ENCODE measurements at places on chromosomes 5 and 9.

GRCh38 chr5:52910071-52910470 is 79.1 kb upstream of the ITGA2 start:
- DNase-seq, result no peak

DNA sequence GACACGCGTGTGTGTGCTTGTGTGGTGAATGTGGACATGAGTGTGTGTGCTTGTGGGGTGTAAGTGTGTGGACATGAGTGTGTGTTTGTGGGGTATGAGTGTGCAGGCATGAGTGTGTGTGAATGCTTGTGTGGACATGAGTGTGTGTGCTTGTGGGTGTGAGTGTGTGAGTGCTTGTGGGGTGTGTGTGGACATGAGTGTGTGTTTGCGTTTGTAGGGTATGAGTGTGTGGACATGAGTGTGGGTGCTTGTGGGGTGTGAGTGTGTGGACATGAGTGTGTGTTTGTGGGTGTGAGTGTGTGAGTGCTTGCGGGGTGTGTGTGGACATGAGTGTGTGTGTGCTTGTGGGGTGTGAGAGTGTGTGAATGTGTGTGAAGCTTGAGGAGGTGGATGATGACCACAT is 29.8 kb upstream of the TIFAB start:
- DNase-seq, result no peak

DNA sequence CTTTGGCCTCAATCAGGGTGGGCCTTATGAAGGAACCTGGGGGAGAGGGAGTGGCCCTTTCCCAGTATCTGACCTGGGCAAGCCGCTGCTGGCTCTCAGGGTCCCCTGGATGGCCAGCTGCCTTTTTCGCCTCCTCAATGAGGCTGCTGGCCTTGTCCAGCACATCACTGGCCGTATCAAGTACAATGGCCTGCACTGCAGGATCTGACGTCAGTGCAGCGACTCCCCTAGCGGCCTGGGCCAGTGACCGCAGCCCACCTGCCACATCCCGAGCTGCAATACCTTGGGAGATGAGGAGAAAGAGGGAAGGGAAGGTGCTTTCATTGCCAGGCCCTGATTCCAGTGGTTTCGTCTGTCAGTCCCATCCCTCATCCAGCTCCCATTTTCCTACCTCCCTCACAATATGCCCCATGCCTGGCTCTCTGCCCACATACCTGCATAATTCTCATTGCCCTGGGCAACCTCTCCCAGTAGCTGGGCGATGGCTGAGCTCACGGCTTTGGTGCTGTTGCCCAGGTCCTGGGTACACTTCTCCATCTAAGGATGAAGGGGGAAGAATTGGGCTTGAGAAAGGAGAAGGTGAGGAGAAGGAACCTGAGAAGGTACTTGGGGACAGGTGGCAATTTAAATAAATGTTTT is 19.1 kb downstream of the TLN1 start:
- DNase-seq, result no peak

- peak; percentile 31 for DNase-seq
These were observed 98.7 kb downstream of the C5orf15 start for GRCh38 chr5:133869519-133870335.

- no peak for DNase-seq
These were observed 4.5 kb upstream of the ICE1 start for GRCh38 chr5:5418006-5418405.

- DNase-seq, result no peak
These were observed 14.2 kb downstream of the PRRT1B start for GRCh38 chr9:131559421-131560000.

GRCh38 chr5:73119451-73120157 is 771 bp upstream of the TMEM171 start:
- no peak for DNase-seq

GRCh38 chr5:41891066-41891707 is 13.0 kb upstream of the RIMOC1 start:
- DNase-seq, result no peak

DNA sequence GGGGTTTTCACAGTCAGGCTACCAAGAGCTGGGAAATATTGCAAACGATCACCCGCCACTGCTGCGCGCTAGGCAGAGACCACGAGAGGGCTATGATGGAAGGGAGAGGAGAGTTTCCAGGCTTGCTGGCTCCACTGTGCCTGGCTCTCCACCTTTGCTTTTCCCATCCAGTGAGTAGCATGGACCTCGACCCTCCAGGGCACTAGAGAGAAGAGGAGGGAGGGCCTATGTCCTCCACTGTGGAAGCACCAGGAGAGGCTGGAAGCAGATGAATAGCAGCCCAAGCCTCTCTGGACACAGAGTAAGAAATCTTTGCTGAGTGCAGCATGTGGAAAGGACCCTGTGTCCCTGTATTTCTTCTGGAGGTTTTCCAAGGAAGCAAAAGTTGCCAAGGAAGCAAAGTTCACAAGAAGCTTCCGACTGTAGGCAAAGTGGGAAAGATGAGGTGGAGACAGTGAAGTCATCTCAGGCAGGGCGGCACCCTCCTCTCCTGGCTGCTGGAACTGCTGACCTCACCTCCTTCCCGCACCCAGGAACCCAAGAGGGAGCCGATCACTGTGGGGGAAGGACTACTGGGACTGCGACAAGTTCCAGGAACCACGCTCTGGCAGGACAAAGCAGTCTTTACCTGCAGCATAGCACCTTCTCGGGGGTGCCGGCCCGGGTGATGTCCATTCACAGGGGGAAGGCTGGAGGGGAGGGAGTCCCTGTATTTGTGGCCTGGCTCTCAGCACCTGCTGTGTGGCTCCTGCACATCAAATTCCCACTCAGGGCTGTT is 79.6 kb downstream of the CSNK1A1 start:
- no peak for DNase-seq

DNA sequence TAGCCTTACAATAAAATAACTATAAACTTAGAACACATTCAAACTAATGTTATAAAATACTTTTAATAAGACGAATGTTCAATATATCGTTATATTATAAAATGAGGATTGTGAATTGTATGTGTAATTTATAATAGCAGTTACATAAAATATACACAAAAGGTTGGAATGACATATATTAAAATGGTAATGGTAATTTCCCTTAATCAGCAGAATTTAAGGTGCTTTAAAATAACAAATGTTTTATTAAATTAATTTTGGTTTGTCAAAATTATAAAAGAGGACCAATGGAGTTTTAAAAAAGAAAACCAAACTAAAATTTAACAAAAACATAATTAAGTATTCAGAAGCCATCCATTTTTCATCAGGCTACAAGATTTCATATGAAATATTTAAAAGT is 164.3 kb upstream of the PRDM9 start:
- no peak for DNase-seq

GRCh38 chr5:156181656-156182055 is 145.3 kb upstream of the SGCD start:
- no peak for DNase-seq

- no peak for DNase-seq
These were observed 98.6 kb upstream of the DAP start for GRCh38 chr5:10859393-10860195.

DNA sequence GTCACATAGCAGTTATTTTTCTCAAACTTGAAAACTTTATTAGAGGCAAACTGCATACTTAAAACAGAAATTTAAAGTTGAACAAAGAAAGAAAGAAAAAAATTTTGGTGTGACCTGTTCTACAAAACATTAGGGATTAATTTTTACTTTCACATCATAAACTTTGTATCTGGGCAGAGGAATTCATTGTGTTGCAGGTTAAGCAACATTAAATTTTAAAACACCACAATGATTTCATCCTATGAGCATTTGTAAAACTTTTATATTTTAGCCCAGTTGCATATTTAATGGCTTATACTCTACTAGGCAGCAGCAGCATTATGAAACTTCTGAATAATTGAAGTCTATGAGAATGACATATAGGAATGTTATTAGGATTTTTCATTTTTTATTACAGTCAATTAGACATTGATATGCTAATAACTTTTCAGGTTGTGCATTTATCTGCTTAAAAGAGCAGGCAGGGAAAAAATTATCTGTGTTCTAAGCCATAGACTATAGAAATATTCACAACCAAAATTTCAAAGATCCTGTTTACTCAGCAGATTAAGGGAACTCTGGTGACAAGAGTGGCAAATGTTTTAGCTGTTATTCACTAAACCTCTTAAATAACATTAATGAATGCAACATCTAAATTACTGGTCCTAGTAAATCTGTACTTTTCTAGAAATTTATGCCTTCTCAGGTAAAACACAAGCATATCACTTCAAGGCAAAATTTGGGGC is 1088.5 kb upstream of the CDH6 start:
- no peak for DNase-seq

DNA sequence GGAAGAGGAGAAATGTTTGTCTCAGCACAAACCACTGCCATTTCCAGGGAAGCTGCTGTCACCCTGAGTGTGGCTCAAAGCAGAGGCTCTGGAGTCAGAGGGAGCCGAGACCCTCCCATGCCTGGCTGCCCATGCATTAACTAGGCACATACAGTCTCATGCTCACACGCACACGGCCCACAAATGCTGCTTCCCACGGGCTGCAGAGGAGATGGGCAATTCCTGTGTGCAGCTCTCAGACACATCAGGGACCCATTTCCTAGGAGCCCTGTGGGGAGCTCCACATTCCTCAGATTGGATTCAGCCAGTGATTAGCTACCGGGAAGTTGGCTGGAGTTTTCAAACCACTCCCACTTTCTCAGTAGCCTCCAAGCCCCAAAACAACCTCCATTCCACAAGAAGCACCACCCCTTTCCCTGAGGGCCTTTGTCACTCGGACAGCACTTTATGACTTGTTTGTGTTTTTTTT is 9.1 kb upstream of the PTGES start:
- DNase-seq, result peak; percentile 56

DNA sequence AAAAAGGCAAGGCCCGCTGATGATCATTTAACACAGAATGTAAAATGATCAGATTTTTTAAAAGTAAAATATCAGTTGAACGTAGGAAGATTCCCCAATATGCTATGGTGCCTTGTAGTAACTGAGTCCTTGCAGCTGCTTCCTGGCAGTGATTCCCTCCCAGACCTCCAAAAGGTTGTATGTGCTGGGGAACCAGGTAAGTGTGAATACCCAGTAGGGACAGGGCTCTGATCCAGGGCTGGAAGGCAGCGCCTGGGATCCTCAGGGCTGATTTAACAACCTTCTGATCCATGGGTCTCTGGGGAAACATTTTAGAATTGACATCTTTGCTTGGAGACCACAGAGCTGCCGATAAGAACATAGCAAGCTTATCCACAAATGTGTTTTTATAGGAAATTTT is 76.7 kb upstream of the IL6ST start:
- DNase-seq, result peak; percentile 26

DNA sequence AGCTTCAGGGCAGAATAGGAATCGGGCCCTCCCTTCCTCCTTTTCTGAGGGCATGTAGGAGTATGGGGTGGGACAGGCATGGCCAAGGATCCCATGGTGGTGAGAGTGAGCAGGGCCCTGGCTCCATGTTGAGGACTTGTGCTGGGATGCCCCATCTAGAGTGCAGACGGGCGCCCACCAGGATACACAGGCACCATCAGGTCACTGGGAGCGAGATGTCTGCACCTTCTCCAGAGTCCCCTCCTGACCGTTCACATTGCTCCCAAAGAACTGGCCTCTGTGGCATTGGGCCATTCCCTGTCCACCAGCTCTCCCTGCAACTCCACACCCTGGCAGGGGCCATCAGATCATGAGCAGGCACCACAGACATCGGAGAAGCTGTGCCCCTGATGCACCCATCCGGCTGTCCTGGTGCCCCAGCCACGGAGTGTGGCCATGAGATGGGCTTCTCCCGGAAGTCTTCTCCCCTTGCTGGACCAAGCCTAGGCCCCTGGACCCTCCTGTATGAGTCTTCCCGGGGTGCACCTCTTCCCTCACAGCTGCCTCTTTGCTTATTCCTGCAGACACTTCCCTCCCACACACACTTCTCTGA is 195.0 kb downstream of the IRX2 start:
- DNase-seq, result no peak
